Stimulated activated CD8-positive, alpha-beta memory T cell treated with anti-CD3 and anti-CD28 coated beads, Interleukin-4, amount 100 ng/mL, for 24 hours (primary cell): ENCODE measurements at places on chromosomes 12 and 14.

DNA sequence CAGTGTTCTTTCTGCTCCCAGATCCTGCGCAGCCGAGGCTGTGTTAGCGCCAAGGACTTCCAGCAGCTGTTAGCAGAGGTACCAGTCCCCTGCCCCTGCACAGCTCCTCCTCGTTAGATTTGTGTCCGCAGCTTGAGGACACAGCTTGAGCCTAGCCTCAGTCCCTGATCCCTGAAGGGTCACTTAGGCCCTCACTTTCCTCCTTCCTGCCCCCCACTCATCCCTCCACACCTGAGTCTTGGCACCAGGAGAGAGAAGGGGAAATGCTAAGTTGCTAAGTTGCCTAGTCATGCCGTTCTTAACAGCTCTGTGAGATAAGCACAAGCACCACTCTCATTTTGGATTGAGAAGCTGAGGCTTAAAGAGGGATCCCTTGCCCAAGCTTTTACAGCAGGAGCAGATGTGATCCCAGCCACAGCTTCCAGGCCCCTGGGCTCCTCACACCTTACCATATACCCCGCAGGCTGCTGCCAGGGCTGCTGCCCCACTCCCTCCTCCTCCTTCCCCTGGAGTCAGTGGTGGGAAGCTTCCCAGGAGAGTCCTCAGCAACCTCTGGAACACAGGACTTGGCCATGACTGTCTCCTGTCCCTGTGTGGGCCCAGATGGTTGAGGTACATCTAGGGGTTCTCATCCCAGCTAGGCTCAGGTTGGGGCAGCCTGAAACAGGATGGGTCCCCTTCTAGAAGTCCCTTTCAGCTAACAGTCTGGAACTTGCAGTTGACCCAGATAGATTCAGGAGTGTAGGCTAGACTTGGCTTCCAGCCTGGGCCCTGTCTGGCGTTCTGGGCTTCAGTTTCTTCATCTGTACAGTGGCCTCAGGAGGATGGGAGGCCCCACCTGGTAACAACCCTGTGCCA is 975 bp downstream of the OGFOD2 start:
- no peak for DNase-seq

GRCh38 chr12:65565601-65566560 is 258.4 kb upstream of the HMGA2 start:
- DNase-seq, result no peak

- no peak for DNase-seq
Measured at GRCh38 chr14:43249116-43249515, 1258.0 kb downstream of the FSCB start.

DNA sequence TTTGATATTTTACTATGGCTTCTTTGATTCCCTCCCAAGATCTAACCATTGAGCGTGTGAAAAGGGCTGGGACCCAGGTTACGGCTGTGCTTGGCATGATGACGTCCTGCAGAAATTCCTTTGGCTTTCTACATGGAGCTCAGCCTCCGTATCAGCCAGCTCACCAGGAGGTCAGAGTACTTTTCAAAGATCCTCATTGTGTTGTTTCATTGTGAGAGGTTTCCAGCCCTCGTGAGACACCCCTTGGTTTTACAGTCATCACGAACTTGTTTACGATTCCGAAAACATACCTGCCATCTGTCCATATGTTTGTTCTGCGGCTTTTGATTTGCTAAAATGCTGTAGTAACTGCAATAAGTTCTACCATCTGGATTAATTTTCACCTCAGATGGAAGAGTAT is 453.1 kb downstream of the TMEM121 start:
- no peak for DNase-seq

DNA sequence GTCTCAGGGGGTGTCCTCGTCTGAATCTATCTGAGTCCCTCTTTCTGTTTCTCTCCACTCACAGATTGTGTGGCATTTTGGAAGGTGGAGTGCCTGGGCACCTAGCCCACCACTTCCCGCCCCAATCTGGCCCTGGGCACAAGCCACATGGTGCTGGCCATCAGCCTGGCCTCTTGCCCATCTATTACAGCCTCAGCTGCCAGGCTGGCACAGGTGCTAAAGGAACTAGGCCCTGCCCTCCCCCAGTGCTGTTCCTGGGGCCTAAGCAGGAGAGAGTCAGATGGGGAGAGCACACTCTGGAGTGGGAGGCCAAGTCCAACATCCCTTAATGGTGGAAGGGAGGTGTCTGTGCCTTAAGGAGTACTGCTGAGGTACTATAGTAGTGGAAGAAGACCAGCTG is 8.3 kb upstream of the CALCOCO1 start:
- DNase-seq, result no peak

DNA sequence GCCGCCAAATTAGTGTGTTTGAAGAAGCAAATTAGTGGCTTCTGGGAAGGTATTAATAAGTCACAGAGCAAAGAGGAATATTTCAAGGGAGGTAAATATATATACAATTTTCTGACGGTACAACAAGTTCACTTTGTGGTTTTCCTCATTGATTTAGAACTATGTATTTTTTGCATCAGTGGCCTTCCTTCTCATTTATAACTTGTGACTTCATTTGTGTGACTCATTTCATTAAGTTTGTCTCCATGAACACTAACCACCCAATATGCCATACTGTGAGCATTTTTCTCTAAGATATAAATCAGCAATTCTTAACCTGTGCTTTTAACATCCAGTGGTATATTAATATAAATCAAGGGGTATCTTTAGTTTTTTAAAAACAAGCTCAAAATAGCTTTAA is 29.3 kb upstream of the ARHGAP5 start:
- no peak for DNase-seq

DNA sequence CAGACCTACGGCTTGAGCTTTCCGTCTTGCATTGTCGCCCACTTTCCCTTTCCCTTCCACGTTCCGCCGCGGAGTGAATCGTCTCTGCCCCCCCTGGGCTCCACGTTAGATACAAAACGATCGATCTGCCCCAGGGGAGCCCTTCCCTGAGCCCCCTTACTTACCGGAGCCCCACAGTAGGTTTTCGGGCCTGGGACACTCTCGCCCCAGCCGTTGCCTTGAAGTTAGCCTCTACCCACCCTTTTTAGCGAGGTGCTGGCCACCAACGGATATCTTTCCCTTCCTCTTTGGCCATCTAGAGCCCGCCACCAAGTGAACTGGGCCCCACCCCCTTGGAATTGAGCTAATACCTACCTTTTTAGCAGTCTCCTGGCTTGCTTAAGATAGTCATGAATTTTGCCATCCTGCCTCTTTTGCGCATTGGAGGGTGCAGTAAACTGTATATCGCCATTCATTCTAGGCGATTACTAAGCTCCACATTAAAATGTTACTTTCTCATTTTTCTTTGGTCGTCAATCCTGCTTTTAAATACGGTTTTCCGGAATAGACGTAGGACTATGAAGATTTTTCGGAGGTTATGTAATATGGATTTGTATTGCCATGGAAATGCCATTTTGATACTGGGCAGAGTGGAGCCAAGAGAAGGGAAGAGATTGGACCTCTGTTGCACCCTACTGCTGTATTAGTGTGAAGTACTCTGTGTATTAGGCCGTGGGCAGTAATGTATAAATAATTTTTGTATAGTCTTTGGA is 764 bp downstream of the RBM25 start:
- no peak for DNase-seq

GRCh38 chr12:22631863-22632463 is 7.0 kb downstream of the ETNK1 start:
- DNase-seq, result no peak

GRCh38 chr12:106345746-106346145 is 11.8 kb upstream of the POLR3B start:
- DNase-seq, result no peak

- DNase-seq, result peak; percentile 49
Measured at GRCh38 chr12:44847888-44848702, 28.0 kb downstream of the NELL2 start.

DNA sequence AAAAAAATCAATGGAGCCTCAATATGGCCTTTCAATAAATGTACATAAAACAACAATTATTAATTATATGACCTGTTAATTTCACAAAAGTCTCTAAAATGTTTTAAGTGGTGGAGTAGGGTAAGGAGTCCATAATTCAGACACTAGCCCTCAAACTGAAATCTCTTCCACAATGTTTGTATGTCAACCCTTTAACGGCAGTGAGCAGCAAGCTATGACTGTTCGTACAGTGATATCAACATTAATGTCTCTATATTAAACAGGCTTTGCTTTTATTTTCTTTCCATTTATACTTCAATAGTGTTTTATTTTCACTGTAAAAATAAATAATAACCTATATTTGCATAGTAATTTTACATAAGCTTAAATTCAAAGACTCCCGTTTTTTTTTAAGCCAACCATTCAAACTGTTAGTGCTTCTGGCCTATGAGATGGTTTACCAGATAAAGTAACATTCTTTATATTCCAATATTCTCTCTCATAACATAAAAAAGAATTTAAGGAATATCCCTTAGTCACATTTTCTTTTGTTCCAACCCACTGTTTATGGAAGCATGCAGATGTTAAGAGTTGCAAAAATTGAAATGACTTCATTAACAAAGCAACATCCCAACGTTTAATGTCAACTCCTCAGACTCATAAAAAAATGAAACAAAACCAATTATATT is 2.3 kb downstream of the CDK17 start:
- no peak for DNase-seq

- no peak for DNase-seq
Measured at GRCh38 chr12:114924946-114925475, 241.0 kb upstream of the TBX3 start.

DNA sequence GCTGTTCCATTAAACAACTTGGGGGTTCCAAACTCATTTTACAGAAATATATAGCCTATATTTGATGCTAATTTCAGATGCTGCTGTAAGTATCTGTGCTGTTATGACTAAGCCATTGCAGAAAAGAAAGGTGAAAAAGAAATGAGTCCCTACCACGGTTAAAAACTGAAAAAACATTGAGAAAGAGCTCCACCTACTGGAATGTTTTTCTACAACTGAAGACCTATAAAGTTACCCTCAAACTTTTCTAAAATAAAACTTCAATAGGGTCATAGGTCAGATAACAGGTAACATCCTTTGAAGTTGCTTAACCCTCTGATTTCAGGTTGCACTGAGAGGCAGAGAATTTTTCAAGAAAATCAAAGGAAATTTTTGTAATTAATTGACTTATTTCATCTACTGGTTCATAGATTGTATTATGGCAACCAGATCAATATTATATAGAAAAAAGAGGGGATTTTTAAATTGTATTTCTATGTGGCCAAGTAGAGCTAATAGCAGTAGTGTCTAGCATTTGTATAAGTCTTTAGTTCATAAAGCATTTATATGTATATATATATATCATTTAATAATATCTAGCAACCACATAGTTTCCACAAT is 279.9 kb downstream of the RPS29 start:
- no peak for DNase-seq

- DNase-seq, result no peak
Measured at GRCh38 chr12:48779869-48780268, 9.0 kb downstream of the ADCY6 start.

- DNase-seq, result no peak
Measured at GRCh38 chr12:46578190-46578982, 205.8 kb upstream of the SLC38A2 start.

GRCh38 chr12:87051621-87052020 is 795.4 kb upstream of the MGAT4C start:
- no peak for DNase-seq

DNA sequence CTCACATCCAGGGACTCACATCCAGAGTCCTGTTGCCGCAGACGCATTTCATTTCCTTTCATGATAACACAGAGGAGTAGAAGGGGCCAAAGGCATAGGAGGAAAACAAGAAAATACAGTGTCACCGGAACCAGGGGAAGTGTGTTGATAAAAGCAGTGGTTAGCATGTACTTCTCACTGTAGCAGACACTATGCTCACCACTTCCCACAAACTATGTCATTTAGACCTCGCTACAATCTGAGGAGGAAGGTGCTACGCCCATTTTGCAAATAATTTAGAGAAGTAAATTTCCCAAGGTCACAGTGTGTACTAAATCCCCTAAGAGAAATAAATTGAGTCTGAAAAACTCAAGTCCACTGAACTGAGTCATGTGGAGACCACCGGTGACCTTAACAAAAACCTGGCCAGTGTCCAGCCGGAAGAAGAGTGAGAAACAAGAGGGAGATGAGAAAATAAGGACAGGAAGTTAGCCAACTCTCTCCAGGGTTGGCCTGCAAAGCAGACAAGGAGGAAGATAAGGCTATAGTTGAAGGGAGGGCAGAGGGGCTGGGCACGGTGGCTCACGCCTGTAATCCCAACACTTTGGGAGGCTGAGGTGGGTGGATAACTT is 25.8 kb upstream of the TMCC3 start:
- no peak for DNase-seq

GRCh38 chr14:100122481-100123223 is 36.8 kb downstream of the DEGS2 start:
- no peak for DNase-seq

- no peak for DNase-seq
Measured at GRCh38 chr12:100652488-100652887, 79.0 kb downstream of the GAS2L3 start.

GRCh38 chr12:128791395-128792322 is 32.1 kb downstream of the SLC15A4 start:
- no peak for DNase-seq

- no peak for DNase-seq
Measured at GRCh38 chr14:100849115-100849781, 23.3 kb downstream of the MEG3 start.

GRCh38 chr12:120710031-120710804 is at the start of gene UNC119B:
Gene UNC119B, plus strand, starts transcription at chr12:120710458. Its CDS starts 17 bp downstream, at chr12:120710475.
- peak; percentile 61 for DNase-seq

DNA sequence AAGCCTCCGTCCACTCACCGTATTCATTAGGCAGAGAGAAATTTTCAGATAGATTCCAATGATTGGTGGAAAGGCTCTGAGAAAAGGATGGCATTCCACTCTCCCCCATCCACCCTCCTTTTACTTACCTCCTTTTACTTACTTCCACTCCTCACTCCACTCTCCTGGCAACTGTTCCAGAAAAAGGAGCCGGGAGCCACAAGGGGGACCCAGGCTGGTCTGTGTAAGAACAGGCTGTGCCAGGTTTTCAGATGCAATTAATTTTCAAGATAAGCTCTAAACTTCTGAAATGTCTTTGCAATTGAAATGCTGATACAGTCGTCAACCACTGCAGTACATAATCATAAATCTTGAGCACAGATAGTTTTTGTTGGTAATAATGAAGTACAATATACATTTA is 248.8 kb downstream of the ANO6 start:
- no peak for DNase-seq
